HFFc6 (cell line): ENCODE measurements at places on chromosomes 2 and 18.

DNA sequence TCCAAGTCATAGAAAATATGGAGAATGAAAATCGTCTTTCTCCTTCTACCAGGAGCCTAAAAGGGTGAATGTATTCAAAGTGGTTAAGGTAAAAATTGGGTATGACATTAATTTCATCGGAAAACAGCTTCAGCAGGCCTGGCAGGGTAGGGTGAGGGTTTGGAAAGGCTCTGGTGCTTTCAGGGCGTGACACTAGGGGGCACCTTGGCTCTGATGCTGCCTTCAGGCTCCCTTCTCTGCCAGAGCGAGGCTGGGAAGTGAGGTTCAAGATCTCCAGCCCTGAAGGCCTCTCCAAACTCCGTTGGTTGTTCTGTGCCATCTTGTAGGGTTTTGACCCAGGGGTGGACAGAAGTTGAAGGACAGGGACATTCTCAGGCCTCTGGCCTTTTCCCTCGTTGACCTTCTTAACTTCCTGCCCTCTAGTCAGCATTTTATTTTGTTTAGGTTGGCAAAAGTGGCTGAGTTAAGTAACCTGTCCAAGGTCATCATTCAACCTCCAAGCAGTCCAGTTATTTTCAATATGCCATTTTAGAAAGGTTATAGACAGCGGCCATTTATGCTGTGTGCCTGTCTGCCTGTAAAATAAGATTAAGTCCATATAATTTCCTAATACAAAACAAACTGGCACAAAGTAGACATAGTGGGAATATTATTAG lies 40.3 kb downstream of the EML6 start:
- DNase-seq: no peak

DNA sequence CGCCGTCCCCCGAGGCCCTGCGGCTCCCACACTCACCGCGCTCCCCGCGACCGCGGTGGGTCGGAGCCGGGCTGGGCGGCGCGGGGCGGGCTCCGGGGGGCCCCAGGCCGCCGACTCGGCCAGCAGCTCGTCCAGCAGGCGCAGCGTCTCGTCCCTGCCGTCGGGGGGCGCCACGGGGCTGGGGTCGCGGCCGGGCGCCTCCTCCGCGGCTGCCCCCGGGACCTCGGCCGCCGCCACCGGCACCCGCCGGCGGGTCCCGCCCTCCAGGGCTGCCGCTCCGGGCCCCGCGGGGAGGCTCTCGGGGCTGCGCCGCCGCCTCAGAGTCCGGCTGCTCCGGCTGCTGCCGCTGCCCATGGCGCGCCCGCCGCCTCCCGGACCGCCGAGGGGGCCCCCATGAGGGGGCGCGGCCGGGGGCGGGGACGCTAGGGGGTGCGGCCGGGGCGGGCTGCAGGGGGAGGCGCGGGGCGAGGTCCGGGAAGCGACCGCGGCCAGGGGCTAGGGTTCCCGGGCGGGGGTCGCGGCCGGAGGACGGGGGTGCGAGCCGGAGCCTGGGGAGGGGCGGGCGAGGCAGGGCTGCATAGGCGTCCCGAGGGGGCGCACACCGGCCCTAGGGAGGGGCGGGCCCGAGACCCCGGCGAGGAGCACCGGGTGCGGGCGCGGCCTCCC lies at the start of gene CYS1:
Gene CYS1 (minus strand): TSS at position 542 of the 666 bp plus-strand sequence. CDS start 188 bp downstream, at position 354.
- DNase-seq: no peak

DNA sequence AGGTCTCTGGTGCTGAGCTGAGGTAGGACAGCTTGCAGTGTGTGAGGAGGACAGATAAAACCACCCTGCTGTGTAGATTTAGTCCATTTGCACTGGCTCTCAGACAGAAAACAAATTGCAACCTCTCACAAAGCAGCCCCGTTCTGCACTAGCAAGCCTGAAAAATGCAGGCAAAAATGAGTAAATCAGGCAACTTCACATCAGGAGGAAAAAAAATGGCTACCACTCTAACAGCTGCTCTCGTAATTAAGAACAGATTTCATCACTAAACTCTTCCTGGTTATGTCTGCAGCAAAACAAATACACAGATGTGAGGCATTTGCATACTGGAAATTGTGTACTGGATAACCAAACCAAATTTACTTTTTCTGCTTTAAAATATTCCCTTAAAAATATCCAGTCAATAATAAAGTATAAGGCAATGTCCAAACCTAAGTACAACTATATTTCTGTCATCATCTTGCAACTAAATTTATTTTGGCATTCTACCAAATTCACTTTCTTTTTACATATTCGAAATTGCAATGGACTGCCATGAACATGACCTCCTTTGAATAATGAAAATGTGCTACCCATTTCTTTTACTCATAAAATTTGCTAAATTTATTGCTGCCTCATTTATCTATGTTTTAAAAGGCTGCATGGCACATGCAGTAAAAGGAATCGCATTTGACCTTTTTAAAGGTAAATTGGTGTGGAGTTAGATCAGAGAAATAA lies 157.4 kb downstream of the AFF3 start:
- no peak for DNase-seq

GRCh38 chr18:5975111-5976002 lies 80.0 kb upstream of the TMEM200C start:
- no peak for DNase-seq

DNA sequence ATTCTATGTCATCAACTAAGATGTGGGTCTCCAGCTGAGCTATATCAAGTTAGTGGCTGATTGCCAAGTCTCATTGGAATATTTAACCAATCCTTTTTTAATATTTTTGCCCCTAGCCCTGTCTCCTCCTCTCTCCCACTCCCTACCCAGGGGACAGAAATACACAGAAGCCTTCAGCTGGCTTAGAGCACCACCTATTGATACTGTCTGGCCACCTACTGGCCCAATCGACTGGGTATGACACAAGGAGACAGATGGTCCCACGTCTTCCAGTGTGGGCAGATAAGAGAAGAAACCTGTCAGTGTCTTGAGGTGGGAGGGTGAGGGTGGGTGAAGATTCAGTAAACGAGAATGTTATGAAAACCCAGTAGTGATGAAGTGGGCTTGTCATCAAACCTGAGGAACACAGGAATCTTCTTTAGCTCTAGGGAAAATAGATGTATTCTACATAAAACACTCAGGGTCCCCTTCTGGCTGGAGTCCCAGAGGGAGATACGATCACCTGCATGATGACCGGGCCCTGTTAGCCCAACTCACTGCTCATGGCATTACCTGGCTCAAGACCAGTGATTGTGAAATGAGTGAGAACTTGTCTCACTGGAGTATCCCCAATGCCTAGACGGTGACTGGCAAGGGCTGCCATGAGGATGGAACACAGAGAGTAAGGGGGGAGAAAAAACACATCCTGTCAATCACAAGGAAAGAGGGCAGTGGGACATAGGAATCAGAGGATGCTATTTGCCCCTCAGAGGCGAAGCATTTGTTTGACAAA lies 26.7 kb downstream of the POLR1A start:
- no peak for DNase-seq

- no peak for DNase-seq
Observed at GRCh38 chr2:115939902-115940301, 1497.5 kb downstream of the DPP10 start.

GRCh38 chr2:66362701-66363100 lies 72.2 kb upstream of the MEIS1 start:
- no peak for DNase-seq

- no peak for DNase-seq
Observed at GRCh38 chr2:67459761-67460160, 62.6 kb downstream of the ETAA1 start.

DNA sequence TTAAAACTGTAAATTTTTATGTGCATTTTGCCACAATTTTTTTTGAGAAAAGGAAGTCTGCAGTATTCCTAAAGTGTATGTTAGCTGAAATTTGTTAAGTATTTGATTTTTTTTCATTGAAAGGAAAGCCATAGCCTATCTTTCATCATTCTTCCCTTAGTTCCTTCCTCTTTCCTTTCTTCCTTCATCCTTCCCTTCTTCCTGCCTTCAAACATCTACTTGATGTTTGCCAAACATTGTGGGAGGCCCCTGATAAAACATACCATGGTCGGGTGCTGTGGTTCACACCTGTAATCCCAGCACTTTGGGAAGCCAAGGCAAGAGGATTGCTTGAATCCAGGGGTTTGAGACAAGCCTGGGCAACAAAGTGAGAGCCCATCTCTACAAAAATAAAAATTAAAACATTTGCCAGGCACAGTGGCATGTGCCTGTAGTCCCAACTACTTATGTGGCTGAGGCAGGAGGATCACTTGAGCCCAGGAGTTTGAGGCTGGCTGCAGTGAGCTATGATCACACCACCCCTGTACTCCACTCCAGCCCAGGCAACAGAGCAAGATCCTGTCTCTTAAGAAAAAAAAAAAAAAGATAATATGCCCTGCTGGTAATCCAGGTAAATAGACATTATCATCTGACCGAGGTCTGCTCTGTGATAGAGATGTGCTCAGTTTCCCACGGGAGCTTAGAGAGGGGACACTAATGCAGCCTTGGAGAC lies 278.4 kb upstream of the STON1 start:
- DNase-seq: no peak

DNA sequence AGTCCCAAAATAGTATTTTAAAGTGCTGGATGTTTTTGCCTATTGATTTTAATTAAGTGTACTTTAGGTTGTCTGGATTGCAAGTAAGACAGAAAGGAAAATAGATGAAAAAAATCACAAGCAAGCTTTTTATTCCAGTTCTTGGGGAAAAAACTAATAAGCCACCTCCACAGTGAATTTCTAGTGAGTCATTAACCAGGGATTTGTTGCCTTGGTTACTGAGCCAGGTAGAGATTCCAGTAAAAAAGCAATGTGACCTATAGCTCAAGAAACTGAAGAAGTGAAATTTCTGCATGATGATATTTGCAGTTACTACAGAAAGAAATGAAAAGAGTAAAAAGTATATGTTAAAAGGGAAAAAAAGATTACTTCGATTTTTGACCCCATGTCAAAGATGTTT lies 160.6 kb downstream of the METTL4 start:
- no peak for DNase-seq

- no peak for DNase-seq
Observed at GRCh38 chr2:8590938-8591337, 90.9 kb upstream of the ID2 start.

- DNase-seq: no peak
Observed at GRCh38 chr2:64601034-64601754, 52.5 kb downstream of the SERTAD2 start.

DNA sequence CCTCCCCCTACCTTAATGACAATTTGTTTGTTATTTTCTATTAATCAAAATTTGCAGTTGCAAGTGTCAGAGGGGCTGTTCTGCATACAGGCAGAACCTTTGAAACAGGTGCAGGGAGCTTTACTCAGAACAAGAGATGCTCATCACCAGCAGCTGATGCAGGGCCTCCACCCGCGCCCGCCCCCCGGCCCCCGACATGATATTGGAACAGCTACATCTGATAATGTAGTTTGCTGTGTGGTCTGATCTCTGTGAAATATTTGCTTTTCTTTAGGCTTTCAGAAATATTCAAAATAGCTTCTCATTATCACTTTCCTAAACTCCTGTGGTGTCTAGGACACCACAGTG lies 130.0 kb downstream of the PRKCE start:
- DNase-seq: no peak

- no peak for DNase-seq
Observed at GRCh38 chr2:123061534-123061933, 963.6 kb upstream of the CNTNAP5 start.

GRCh38 chr2:42183775-42184174 lies 14.6 kb downstream of the EML4 start:
- no peak for DNase-seq

DNA sequence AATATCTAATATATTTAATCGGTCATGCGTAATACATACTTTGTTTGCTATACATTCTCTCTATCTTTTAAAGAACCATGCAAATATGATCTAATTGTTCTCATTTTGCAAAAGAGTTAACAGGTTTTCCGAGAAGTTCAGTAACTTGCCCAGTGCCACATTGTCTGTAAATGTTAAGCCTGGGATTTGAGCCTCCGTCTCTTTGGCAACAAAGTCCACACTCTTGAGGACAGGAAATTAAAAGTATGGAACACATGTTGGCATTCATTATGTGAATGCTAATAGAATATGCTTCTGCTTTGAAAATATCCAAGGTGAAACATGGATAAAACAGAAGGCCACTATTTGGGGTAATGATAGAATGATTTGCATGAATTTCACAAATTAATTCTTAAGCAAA lies 85.2 kb downstream of the LRP1B start:
- no peak for DNase-seq

DNA sequence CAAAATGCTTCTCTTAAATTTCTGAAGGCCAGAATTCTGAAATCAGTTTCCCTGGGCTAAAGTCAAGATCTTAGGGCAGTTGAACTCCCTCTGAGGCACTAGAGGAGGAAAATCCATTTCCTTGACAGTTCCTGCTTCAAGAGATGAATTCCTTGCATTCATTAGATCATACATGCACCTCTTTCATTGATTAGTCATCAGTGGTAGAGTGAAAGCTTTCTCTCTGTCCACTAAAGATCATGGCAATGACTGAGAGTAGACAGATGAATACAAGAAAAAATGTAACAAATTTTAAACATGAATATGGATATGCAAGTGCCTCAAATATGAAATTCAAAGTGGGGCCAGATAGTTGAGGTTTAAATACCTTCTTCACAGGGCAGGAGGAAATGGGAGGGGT lies 693.4 kb upstream of the TMEFF2 start:
- DNase-seq: no peak

- no peak for DNase-seq
Observed at GRCh38 chr2:218783688-218784087, 1.7 kb downstream of the CYP27A1 start.

- DNase-seq: no peak
Observed at GRCh38 chr18:3584266-3584861, 134.4 kb downstream of the TGIF1 start.

- DNase-seq: no peak
Observed at GRCh38 chr2:150282357-150282756, 205.1 kb downstream of the RND3 start.

DNA sequence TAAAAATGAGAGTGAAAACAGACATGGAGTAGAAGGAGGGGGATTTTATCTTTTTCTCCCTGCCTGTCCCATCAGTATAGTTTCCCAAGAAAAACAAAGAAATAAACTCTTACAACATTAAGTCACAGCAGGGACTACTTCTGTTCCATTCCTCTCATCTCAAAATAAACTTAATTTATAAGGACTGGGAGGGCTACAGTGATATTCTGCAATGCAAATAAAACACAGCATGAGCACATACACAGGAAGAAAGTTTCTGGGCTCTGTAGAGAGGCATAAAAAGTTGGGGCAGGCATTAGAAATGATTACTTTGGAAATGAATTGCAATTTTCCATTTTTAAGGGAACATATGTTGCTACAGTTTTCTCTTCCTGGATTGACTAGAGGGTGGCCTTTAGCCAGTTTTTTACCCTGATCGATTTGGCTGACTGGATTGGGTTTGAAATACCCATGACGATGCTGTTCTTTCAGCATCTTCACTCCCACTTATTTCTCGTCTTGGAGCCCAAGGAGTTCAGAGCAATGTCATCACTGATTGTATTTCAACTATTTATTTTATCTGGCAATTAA lies 157.1 kb downstream of the ACTR3 start:
- no peak for DNase-seq

DNA sequence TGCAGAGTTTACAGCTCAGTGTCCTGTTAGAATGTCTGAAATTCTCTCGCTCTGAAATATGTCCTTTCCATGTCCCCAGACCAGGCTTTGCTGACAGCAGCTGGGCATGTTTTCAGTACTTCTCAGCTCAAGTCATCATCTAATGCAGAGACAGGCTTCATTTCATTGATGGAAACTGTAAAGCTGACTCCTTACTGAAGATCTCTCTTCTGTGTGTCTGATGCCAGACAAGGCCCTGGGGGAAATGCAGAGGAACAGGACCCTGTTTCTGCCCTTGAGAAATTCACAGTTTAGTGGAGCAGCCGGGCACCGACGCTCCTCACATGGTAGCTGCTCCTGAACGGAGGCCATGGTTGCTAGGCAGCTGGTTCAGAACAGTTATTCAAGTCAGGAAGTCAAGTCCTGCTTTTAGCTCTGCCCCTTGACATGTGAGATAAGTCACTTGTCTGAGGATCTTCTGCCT lies 24.6 kb upstream of the FZD7 start:
- no peak for DNase-seq
